Activated CD4-positive, alpha-beta T cell treated with anti-CD3 and anti-CD28 coated beads, Interleukin-2, amount 10 ng/mL, durations not matched to agents 7 days and 5 days (primary cell): ENCODE measurements at places on chromosomes 2 and 18.

DNA sequence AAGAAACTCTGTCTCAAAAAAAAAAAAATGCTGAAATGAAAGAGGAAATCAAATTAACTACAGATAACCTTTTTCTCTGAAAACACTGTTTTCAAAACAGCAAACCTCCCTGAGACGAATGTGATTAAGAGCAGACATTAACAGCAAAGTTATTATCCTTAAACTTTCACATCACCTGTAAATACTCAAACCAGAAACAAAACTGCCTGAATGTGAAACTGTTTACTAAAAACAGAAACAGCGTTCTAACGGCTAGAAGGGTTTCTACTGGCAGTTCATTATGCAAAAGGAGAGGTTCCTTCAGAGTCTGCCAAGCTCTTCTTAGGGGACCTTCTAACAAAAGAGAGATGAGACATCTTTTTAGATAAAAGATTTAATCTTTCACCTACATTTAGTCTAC is 45.9 kb downstream of the PNO1 start:
- peak; percentile 9 for DNase-seq

DNA sequence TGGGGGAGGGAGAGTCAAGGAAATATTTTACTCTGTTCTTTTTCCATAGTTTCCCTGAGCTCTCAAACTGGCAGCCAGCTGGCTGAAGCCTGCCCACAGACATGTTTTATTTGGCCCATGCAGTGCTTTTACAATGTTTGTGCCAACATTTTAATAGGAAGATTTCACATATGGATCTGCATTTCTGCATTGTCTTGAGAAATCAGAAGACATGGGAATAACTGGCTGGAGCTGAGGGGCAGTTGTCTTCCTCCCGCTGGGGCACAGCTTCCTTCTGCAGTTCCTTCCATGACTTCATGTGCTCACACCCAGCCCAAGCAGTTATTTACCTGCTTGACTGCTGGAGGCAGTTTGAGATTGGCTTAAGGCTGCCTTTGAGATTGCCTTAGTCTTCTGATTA is 74.4 kb downstream of the PLCL1 start:
- no peak for DNase-seq

GRCh38 chr2:216877085-216877484 is 17.2 kb upstream of the TNP1 start:
- no peak for DNase-seq

DNA sequence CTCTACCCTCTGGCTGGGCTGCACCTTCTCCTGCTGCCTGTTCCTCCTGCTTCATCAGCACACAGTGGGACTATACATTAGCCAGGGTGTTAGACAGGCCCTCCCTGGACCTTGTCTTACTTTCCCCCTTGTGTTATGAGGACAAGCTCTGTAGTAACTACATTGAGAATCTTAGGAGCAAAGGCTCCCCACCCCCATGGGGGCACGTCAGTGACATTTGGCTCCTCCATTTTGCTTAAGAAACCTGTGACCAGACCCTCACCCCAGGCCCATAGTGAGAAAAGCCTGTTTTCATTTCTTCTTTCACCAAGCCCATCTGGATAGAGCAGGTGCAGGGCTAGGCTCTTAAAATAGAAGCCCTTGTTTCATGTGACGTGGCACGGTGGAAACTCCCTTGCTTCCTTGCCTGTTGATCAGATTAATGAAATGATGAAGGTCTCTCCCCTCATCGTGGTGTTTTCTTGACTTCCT is 146.7 kb downstream of the RPIA start:
- DNase-seq = no peak

- no peak for DNase-seq
Measured at GRCh38 chr2:219334076-219334475, 1.5 kb upstream of the RESP18 start.

DNA sequence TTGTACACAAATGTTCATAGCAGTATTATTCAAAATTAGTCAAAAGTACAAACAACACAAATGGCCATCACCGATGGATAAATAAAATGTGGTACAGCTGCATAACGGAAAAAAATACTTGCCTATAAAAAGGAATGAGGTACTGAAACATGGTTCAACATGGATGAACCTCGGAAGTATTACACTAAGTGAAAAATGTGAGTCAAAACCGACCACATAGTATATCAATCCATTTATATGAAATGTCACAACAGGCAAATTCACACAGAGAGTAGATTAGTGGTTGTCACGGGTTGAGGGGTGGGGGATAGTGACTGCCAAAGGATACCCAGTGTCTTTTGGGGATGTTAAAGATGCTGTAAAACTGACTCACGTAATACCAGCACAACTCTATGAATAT is 3.5 kb downstream of the SS18 start:
- no peak for DNase-seq

DNA sequence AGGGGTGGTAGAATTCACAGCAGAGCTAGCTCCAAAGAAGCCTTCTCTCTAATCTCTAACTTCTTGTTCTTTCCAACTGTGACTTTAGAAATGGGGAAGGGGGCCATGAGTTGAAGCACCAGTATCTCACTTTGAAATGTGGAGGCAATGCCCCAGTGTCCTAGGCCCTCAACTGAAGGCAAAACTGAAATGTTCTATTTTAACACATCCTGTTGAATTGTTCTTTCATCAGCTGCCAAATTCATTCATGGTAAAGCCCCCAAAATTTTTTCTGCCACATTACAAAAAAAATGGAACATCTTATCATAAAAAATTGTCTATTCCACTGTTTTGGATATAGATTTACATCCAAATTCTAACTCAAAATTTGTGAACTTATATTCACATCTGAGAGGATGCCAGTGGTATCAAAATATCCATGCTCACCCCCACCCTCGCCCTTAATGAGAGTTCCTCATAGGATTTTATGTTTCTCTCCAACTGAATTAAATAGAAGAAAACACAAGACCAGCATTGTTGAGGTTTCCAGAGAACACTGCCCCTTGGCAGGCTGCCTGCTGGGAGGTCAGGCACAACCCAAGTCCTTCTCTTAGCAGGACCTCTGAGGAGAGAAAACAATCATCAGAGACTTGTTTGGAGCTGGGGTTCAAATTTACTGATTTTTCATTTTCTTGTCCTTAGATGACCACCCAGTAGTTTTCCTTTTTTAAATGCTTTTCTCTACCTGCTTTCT is 147.4 kb upstream of the PGAP1 start:
- no peak for DNase-seq
